Eye (tissue), 1 donor: ENCODE measurements at places on chromosomes 13 and 19.

DNA sequence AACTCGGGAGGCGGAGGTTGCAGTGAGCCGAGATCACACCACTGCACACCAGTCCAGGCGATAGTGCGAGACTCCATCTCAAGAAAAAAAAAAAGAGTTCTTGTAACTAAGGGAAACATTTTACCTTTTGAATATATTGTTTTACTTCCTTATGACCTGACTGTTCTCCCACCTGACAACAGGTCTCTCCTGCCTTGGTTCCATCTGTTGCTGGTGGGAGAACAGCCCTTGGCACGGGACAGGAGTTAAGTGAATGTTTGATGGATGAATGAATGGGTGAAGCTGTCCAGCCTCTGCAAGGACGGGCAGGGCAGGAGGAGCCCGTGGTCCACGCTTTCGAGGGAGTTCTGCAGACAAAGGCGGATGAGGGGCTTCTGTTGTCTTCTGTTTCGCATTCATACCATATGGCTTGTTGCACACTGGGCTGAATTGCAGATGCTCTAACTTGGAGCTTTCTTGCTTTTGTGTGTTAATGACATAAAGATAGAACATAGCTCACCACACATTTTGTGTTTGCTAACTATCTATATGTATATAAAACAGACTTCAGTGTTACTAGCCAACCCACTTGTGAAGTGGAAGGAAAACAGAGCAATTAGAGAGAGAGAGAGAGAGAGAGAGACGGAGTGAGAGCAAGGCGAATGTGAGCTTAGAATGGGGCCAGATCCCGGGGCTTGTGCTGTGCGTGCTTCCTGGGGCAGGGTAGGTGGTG, 16.2 kb upstream of the CCNE1 start:
- no peak for DNase-seq

- peak; percentile 87 for DNase-seq
Observed at GRCh38 chr19:17346109-17346671, 8.8 kb downstream of the GTPBP3 start.

DNA sequence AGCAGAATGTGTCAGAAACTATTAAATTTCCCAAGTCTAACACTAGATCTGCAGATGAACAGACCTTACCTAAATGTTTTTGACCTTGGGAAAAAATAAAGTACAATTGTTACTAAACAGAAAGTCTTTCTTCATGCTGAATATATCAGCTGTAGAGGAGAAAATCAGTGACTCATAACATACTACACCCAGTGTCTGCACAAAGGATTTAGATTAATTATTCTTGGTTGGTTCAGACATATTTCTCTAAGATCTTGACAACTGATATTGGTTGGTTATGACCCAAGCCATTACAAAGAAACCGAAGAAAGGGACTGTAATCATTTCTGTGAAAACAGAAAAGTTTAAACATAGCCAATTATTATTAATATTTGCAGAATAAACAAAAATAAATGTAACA, 225.1 kb downstream of the HS6ST3 start:
- no peak for DNase-seq

GRCh38 chr13:62038214-62038613, 622.6 kb upstream of the PCDH20 start:
- DNase-seq = no peak

DNA sequence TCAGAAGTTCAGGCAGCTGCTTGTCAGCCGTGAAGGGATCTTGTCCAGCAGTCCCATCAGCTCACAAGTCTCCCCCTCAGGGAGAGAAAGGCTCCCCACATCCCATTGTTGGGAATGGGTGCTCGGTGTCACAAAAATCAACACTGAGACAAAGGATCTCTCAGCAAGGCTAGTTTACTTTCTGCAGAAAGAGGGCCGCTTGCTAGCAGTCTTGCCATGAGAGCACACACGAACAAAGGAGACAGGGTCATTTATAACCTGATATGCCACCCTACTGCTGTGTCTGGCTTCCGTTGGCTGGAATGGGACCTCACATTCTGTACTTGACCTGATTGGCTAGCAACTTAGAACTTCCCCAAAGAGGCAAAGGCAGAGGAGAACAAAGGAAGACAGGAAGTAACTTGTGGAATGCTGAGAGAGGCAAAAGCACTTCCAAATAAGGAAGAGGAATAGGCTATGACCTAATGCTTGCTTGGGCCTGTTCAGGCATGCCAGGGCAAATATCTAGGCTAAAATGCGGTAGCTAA, 8.7 kb upstream of the IGFL3 start:
- peak; percentile 85 for DNase-seq

DNA sequence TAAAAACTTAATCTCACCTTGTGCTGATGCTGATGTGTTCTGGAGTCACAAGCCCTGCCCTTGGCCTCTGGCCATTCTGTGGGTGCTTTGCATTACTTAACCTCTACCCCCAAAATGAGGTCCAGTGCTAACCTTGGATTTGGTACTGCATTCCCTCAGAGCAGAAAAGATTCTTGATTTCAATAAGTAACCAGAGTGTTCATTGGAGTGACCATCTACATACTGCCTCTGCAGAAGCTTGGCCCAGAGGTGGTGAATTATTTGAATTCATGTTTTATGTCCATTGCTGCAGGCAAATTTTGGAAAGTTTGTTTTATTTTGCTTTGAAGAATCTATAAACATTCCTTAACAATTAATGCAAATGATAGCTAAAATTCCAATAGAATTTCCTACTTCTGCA, 7.6 kb upstream of the ENOX1 start:
- DNase-seq = no peak

DNA sequence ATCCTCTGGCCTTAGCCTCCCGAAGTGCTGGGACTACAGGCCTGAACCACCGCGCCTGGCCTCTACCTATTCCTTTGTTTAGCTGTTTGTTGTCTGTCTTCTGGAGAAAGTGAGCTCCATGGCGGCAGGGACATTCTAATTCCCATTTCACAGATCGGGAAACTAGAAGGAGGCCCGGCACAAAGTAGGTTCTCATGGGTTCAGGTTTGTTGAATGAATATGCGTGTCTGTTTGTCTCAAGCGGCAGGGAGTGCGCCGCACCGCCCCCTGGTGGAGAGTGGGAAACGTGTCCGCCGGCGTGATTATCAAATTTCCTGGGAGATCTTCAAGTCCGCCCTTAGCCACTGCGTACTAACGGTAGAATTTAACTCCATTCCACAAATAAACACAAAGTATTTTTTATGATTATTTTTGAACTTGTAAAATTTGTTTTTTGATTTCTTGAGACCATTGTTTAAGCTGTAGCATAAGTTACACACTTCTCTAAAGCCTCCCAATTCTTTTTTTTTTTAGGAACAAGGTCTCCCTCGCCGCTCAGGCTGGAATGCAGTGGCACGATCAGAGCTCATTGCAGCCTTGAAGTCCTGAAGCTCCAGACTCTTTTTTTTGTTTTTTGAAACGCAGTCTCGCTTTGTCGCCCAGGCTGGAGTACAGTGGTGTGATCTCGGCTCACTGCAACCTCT, 8.9 kb upstream of the CCDC9 start:
- DNase-seq = peak; percentile 92

DNA sequence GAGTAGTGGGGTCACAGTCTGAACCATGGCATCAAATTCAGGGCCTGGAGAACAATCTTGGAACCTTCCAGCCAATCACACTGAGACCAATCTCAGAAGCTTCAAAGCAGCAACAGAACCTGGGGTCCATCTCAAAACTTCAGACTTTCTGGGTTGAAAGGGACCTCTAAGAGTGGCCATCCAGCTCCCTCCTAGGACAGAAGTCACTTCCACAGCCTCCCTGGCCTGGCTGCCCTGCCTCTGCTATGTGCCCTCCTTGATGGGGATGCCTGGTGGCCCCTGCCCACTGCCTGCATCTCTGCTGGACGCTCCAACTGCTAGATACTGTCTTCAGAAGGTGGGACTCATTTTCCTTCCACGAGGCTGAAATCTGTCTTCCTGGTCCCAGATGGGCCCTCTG, 1.8 kb downstream of the TLE2 start:
- DNase-seq = no peak

GRCh38 chr13:99014522-99014921, 36.7 kb upstream of the DOCK9 start:
- no peak for DNase-seq

GRCh38 chr19:14686411-14686810, 3.4 kb upstream of the ZNF333 start:
- DNase-seq = no peak

GRCh38 chr19:36488118-36488845, 1.1 kb downstream of the ZNF566 start:
- no peak for DNase-seq

DNA sequence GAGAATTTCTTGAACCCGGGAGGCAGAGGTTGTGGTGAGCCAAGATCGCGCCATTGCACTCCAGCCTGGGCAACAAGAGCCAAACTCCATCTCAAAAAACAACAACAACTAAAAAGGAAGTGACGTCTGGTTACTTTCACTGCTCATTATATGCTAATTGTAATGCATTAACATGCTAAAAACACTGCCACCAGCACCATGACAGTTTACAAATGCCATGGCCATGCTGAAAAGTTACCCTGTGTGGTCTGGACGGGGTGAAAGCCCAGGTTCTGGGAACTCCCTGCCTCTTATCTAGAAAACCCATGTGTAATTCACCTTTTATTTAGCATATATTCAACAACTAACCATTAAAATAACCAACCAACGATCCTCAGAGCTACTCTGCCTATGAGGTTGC, 28.1 kb downstream of the CPT1C start:
- no peak for DNase-seq

DNA sequence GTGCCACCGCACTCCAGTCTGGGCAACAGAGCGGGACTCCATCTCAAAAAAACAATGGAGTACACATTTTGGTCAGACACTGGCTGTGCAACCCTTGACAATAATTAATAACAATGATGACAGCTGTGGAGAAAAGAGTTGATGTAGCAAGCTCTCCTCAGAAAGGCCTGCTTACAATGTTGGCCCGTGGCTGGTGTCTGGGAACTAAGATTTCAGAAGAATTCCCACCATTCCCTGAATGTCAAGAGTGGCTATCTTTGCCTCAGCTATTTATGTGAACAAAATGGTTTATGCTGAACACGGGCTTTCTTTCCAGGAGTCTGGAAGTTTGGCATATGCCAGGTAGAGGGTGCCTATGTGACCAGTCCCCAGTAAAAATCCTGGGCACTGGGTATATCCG, 25.5 kb downstream of the NEK5 start:
- DNase-seq = no peak

- DNase-seq = peak; percentile 44
Observed at GRCh38 chr13:91142572-91142971, 204.9 kb upstream of the MIR17HG start.

- no peak for DNase-seq
Observed at GRCh38 chr13:44271031-44271455, 102.6 kb upstream of the SERP2 start.

DNA sequence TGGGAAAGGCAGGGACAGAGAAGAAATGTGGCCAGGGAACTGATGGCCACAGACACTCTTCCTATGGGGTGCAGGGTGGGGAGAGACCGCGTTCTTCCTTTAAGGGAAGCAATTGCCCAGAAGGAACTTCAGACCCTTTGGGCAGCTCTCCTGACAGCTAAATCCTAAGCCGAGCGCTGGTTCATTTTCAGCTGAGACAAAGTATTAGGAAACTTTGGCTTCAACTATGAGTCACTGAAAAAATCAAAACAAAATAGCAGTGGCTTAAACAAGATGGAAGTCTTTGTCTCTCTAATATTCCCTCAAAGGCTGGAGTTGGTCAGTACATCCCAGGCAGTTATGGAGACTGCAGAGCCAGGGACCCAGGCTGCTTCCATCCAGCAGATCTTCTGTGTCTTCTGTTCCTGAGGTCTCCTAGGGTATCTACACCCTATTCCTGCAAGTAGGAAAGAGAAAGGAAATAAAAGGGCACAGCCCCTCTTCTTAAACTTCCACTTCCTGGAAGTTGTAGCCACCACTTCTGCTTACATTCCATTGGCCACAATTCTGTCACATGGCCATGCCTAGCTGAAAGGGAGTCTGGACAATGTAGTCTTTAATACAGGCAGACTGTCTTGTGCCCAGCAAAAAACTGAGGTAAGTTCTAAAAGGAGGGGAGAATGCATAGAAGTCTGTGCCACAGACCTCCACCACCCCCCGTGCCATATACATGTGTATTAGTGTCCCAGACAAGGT, 163.5 kb downstream of the KATNAL1 start:
- DNase-seq = no peak

DNA sequence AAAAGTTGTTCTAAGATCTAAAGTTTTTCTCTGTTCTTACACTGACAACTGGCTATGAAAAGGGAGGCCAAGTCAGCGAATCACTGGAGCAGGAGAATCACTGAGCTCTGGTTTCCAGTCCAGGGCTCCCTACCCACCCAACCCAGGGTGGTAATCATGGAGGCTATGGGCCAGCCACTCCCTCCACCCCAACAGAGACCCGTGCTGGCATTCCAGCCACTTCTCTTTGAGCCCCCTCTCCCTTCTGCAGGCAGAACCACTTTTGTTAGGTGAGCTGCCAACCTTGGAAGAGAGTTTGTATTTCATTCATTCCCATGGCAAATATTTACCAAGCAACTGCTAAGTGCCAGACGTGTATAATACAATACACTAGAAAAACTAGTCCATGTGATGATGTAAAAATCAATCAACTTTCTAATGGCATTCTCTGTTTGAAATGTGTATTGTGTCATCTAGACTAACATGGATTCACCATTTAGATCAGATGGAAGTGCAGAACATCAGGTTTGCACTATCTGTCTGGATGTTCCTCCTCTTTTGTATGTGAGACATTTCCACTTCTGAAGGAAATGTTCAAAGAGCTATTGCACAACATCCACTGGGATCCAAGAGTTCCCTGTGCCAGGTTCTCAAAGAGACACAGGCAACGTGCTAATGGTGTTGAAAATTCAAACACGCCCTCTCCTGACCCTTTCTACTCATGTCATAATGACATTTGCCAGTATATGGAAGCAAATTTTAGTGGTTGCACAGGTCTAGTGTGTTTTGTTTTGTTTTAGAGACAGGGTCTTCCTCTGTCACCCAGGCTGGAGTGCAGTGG, 5.3 kb downstream of the MLNR start:
- no peak for DNase-seq

GRCh38 chr19:11286312-11286974, 9.5 kb upstream of the TSPAN16 start:
- no peak for DNase-seq

DNA sequence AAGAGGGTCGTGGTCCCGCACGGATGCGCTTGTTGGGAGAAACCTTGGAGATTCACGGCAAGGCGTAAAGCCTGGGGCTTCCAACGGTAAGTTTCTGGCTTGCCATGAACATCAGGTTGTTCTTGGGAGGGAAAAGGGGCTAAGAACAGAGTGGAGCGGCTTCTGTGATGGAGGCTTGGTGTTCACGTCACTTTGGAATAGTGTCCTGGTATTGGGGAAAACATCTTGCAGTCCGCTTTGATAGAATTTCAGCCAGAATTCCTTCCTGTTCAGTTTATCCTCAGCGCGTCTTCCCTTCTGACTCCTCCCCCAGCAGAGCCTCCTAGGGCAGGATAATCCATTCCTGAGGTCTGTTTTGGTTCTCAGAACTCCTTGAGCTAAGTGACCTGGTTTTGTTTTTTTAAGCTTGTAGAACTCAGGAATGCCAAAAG, 2.0 kb downstream of the KCTD15 start:
- DNase-seq = peak; percentile 75

- DNase-seq = no peak
Observed at GRCh38 chr13:23990455-23990854, 93.2 kb upstream of the C1QTNF9B start.

- DNase-seq = no peak
Observed at GRCh38 chr13:20337884-20338551, 105.9 kb upstream of the GJB6 start.
